ENCODE measurements at places on chromosomes 3 and 15.

- no peak for DNase-seq
These were observed 175.7 kb downstream of the KLHL25 start for GRCh38 chr15:85618956-85619491.

DNA sequence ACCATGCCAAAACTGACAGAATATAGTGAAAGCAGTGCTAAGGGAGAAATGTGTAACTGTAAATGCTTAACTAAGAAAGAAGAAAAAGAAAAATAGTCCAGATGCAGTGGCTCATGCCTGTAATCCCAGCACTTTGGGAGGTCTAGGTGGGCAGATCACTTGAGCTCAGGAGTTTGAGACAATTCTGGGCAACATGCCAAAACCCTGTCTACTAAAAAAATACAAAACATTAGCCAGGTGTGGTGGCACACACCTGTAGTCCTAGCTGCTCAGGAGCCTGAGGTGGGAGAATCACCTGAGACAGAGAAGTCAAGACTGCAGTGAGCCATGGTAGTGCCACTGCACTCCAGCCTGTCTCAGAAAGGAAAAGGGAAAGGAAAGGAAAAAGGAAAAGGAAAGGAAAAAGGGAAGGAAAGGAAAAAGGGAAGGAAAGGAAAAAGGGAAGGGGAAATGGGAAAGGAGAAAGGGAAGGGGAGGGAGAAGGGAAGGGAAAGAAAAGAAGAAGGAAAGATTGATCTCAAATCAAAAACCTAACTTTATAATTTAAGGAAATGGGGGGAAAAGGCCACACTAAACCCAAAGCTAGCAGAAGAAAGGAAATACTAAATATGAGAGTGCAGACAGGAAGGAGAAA is 20.3 kb downstream of the C3orf33 start:
- peak; percentile 54 for DNase-seq

DNA sequence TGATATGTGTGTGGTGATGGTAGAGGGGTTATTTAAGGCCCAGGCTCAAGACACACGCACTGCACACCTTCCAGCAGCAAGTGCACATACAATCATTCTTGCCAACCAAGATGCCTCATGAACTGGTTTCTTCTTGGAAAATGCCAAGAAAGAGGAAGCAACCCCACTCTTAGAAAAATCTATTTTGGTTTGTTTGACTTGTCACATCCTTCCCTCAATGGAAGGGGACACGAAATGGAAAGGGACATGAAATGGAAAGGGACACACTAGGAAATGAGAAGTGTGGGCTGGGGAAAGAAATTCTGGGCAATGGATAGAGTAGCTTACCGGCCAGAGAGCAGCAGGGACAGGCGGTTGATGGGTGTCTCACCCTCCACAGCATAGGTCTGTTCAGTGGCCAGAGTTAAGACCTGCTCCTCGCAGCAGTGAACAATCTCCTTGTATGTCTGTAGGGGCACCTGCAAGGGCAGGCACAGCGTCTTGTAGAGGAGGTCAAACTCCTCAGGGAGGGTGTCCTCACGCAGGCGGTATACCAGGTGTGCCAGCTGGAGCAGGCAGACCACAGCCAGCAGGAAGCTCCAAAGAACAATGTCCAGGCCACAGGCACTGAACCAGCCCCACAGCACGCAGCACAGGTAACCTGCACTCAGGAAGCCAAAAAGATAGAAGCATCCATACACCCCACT is 640 bp downstream of the POPDC2 start:
- no peak for DNase-seq

- DNase-seq: no peak
These were observed 71.8 kb downstream of the MINDY2 start for GRCh38 chr15:58842713-58843396.

GRCh38 chr3:48750856-48751255 is 33.8 kb upstream of the IP6K2 start:
- no peak for DNase-seq

DNA sequence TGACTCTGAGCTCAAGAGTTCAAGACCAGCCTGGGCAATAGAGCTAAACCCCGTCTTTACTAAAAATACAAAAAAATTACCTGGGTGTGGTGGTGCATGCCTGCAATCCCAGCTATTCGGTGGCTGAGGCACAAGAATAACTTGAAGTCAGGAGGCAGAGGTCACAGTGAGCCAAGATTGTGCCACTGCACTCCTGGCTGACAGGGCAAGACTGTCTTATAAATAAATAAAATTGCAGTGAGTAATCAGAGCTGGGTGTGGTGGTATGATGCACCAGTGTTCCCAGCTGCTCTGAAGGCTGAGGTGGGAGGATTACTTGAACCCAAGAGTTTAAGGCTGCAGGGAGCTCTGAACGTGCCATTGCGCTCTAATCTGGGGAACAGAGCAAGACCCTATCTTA is 55.9 kb upstream of the GCNT3 start:
- no peak for DNase-seq

DNA sequence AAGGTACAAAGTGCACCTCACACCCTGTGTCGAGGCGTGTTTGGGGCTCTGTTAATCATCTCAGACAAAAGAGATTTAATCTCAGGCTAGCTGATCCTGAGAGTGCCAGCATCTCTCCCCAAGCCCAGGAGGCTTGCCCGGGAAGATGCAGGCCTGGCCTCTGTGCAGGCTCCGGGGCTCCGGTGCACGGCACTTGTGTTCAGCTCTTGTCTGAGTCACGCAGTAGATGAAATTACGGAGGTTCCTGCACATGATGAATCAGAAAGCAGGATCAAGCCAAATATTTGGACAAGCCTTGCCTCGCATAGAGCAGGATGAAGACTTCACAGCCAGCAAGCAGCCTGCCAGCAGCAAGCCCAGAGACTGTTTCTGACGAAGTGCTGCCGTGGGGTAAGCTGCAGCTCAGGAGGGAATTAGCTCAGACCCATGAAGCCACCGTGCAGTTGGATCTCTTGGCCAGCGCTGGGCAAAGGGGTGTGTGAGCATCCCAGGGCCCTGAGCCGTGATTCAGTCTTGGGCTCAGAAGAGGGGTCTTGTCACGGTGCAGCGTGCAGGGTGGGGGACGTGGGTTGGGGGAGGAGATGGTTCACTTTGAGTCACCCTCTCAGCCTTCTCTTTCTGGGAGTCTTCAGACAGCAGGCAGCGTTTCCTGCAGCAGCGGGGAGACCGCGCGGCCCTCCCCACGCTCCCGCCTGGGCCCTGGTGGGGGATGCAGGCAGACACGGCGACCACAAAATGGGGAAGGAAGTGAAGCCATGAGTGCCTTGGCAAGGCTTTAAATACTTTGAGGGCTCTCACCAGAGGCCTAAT is 89.2 kb upstream of the MEF2A start:
- DNase-seq: peak; percentile 46

- no peak for DNase-seq
These were observed 53.0 kb upstream of the HES1 start for GRCh38 chr3:194082743-194083636.

DNA sequence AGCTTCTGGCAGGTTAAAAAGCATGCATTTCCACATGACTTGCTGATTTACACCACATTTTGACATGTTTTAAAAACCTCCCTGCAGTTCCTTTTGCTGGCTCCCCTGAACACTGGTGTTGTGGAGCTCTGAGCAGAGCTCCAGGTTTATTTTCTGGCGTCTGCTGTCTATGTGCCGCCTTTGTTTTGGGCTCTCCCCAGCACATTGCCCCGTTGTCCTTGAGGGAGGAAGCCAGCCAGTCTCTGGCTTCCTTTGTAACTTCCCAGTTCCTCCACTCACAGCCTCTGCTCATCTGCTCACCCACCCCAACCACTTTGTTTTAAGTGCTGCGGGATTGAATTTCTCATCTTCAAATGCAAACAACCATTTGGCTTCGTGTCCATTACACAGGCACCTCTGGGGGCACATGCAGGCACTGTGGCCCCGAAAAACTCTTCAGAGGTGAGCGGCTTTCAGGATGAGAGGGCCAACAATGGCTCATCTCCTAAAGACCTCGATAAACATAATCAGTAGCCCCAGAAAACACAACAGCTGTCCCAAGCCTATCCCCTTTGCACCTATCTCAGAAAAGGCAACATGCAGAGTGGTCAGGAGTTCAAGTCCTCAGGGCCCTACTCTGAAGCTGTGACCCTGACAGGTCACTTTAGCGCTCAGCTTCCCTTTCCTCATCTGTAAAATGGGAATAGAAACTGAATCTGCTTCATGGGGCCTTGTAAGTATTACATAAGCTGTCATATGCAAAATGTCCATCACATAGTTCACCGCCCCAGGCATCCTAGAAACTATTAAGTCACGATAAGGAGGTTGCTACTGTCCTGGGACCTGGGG is 1.3 kb upstream of the MEF2A start:
- peak; percentile 79 for DNase-seq

- no peak for DNase-seq
These were observed 4.6 kb downstream of the ACSBG1 start for GRCh38 chr15:78229431-78230406.

DNA sequence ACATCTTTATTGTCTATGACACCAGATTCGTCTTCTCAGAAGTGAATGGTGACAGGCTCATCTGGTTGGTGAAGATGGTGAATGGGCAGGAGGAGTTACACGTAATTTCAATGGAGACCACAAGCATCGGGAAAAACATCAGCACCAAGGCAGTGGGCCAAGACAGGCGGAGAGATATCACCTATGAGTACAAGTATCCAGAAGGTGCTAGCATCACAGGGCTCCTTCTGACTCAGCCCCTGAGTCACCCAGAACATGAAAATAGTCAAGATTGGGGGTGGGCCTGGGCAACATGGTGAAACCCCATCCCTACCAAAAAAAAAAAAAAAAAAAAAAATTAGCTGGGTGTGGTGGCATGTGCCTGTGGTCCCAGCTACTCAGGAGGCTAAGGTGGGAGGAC is 32.6 kb downstream of the TGM4 start:
- DNase-seq: no peak

DNA sequence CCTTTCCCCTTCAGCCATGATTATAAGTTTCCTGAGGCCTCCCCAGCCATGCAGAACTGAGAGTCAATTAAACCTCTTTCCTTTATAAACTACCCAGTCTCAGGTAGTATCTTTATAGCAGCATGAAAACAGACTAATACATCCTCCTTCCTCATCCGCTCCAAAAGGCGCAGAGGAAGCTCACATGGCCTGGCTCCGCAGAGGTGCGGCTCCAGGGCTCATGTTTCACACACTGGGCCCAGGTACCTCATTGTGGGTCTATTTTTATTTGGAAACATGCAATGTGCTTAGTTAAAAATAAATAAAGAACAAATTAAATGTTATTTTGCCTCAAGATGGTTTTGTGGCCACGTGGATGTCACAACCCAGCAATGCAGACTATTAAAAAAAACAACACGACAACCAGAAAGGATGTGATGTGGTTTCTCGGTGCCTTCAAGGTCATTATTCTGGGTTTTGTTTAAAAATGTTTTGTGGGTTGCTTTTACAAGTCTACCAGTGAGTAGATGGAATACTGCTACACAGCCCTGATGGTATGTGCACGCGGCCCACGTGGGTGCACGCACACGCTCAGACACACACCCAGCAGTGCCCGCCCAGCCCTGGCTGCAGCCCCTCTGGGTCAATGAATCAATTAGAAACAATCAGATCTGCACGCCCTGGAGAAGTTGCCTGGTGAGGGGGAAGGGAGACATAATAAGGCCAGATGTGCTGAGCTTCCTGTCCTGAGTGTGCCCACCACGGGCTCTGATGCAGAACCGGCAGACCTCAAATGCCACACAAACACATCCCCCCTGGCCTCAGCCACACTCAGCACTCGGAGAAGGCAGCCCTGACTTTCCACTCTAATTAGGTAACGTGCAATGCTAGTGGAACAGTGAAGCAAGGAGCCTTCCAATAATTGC is 140.1 kb downstream of the ADAMTS17 start:
- DNase-seq: no peak

DNA sequence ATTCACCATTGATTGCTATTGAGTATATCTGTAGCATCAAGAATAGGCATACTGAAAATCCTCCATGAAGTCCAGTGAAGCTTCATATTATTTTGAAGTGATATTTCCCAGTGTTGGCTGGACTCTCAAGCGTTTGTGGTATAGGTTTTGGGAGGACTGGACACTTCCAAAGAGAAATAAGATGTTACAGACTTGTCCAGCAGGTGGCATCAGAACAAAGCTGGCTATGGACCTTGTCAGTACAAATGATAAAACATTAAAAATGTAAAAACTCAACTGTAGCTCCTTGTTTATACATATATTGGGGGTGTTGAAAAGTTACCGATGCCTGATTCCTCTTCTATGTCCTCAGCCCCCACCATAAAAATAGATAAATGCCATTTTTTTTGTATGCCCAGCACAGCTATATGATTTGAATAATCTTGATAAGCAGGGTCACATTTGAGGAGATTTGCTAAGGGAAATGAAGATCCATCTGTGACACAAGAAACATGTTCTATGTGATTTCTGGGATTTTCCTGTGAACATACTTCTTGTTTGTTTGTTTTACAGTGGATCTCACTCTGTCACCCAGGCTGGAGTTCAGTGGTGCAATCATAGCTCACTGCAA is 54.5 kb upstream of the GOLGA6B start:
- peak; percentile 70 for DNase-seq

- DNase-seq: no peak
These were observed 82.7 kb downstream of the CD47 start for GRCh38 chr3:108008106-108008505.

DNA sequence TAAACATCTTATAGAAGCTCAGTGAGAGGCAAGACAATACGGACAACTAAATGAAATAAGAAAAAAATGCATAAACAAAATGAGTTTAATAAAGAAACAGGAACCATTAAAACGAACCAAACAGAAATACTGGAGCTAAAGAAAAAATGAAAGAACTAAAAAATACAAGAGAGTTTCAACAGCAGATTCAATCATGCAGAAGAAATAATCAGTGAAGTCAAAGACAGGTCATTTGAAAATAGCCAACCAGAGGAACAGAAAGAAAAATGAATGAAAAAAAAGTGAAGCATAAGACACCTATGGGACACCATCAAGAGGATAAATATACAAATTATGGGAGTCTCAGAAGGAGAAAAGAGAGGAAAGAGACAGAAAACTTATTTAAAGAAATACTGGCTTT is 42.5 kb upstream of the PRR20G start:
- DNase-seq: no peak

GRCh38 chr3:190830031-190830430 is 32.5 kb downstream of the GMNC start:
- no peak for DNase-seq

GRCh38 chr3:119376758-119377157 is 82.6 kb downstream of the ARHGAP31 start:
- no peak for DNase-seq
